ENCODE measurements at places on chromosomes 5 and 9. TPM values are rescaled to one million over a fixed set of nuclear protein-coding genes. Genes with fewer than 3 reads are reported as not detected.

DNA sequence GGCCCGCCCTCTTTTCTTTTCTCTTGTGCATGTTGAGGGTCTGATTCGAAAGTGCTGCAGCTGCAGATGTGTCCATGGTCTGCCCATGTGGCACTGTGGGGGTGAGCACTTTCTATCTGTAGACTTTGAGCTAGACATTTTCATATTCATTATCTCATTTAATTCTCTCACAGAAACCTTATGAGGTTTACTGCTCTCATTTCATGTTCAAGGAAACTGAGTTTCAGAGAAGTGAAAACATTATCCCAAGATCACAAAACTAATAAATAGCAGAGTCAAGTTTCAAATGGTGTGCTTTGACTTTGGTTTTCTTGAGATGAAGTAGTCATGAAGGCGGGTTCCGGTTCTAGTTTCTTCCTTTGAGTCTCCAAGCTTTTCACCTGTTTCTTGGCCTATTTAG lies 536.5 kb upstream of the ZNF462 start:
- no peak for DNase-seq

DNA sequence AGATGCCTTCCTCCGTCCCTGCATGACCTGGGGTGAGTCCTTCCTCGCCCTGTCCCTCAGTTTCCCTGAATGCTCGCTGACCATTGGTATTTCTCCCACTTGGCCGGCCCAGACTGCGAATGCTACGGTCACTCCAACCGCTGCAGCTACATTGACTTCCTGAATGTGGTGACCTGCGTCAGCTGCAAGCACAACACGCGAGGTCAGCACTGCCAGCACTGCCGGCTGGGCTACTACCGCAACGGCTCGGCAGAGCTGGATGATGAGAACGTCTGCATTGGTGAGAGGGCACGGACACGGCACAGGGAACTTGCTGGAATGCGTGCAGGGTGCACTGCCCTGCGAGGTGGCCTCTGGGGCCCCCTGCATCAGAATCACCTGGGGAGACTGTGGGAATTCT lies 77.1 kb downstream of the NTNG2 start:
- DNase-seq, result no peak

PHYHD1 gene
- 5.0 TPM for total RNA-seq

GNA14 gene
- not detected for total RNA-seq

PRLR gene
- total RNA-seq, result 0.64 TPM

LCN12 gene
- total RNA-seq, result 0.50 TPM

Measured in neural crest cell (in vitro differentiated cells).